Cortex of kidney (tissue), 1 donor: ENCODE measurements at places on chromosomes 12 and 14.

- no peak for DNase-seq
Observed at GRCh38 chr14:40248671-40249070, 816.4 kb upstream of the FBXO33 start.

GRCh38 chr12:79033788-79034187 is 169.2 kb downstream of the SYT1 start:
- DNase-seq, result no peak

GRCh38 chr14:67141146-67141900 is 47.9 kb upstream of the GARIN2 start:
- DNase-seq, result no peak

DNA sequence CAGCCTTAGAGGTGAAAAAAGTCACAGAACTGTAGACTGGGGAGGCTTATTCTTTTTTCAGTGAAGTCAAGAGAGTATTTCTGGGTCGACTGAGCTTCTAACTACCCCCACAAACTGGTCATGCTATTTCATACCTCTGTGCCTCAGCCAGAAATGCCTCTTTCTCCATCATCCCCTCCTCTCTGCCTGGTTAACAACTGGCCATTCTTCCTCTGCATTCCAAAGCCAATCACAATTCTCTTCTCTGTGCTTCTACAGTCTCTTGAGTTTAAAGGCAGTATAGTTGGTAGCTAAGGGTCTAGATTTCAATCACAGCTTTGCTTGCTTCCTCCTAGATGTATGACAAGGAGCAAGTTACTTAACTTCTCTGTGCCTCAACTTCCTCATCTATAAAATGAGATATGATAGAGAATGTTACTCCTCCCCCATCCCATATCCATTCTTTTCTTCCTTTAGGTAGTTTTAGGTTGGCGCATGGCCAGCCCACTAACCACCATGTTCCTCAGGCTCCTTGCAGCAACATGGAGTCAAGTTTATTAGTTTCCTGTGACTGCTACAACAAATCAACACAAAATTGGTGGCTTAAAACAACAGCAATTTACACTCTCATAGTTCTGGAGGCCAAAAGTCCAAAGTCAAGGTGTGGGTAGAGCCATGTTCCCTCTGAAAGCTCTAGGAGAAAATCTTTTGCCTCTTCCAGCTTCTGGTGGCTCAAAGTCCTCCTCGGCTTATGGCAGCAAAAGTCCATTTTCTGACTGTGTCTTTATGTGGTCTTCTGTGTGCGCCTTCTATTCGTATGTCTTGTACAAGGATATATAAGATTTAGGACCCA is 62.5 kb downstream of the ITPR2 start:
- DNase-seq, result no peak

DNA sequence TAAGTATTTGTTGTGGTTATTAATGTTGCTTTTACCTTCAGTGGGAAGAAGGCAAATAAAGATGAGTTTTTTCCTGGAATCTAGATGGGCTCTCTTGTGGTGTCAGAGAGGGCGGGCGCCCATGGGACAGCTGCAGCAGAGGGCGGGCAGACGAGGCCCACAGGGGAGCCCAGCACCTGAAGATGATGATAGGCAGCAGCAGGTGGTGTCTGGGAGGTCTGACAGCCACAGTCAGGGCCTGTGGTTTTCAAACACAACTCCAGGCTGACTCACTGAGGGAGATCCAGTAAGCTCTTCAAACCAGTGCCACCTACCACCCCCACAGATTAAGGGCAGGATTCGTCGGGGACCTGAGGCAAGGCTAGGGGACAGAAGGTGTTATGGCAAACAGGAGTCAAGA is 42.8 kb downstream of the NKX2-1 start:
- no peak for DNase-seq
